ENCODE measurements at places on chromosomes 6 and 20.

DNA sequence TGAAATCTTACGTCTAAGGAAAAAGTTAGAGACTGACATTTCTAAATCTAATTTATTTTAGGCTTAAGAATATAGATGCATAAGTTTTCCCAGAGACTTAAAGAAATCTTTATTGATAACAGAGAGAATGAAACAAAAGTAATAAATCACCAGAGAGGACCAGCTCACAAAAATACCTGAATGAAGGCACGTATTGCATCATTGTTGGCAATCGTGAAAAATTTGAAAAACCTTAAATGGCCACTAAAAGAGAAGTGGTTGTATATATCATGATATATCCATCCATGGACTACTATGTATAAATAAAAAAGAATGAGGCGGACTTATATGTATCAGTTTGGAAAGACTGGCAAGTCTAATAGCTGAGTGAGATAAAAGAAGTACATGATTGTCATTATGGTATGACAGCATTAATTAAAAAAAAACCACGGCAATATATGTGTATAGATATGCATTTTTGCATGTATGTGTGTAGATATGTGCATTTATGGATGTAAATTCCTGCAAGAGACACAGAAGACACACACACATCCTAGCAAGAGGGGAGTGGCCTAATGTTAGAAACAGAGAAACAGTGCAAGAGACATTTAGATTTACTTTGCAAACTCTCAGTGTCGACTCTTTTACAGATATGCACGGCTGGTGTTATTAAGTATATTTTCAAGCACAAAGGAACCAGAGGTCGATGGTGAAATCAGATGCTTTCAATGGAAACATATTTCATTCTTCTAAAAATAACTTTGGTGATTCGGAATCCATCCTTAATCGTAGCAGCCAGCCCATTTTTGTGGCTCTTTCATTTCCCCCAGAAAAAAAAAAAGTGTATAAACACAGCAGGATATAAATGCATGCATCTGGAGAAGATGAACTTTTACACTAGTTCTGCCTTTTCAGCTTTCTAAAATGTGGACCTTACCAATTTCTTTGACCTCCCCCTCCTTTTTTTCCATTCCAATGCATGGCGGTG is 156.1 kb upstream of the SALL4 start:
- no peak for DNase-seq

DNA sequence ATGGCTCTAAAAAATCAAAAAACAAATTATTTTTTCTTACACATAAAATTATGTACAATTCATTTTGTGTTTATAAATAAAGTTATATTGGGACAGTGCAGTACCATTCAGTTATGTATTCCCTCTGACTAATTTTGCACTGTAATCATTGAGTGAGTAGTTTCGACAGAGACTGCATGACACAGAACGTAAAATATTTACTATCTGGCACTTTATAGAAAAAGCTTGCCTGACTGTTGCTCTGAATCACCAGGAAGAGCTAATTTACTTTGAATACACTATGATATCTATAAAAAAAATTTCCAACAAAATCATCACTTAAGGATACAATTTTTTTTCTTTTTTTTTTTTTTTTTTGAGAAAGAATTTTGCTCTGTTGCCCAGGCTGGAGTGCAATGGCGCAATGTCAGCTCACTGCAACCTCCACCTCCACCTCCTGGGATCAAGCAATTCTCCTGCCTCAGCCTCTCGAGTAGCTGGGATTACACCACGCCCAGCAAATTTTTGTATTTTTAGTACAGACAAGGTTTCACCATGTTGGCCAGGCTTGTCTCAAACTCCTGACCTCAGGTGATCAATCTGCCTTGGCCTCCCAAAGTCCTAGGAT is 11.0 kb upstream of the KHDC1L start:
- peak; percentile 78 for DNase-seq

DNA sequence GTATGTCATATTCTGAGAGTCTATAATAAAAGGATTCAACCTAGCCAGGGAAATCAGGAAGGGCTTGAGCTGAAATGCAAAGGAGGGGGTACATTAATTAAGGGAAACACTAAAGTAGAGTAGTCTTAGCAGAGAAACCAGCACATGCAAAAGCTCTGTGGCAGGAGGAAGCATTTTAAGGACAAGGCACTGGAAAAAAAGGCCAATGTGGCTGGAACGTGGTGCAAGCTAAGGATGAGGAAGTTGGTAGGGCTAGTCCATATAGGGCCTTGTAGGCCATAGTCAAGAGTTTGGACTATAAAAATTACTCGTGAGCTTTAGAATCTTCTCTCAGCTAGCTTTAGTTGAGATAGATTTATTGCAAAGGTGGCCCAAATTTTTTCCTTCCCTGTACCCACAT is 75.2 kb upstream of the TOP1 start:
- DNase-seq: no peak

GRCh38 chr6:93453956-93454355 is 34.6 kb upstream of the EPHA7 start:
- DNase-seq: no peak

- peak; percentile 55 for DNase-seq
These were observed 89.1 kb downstream of the AIG1 start for GRCh38 chr6:143149771-143150170.

DNA sequence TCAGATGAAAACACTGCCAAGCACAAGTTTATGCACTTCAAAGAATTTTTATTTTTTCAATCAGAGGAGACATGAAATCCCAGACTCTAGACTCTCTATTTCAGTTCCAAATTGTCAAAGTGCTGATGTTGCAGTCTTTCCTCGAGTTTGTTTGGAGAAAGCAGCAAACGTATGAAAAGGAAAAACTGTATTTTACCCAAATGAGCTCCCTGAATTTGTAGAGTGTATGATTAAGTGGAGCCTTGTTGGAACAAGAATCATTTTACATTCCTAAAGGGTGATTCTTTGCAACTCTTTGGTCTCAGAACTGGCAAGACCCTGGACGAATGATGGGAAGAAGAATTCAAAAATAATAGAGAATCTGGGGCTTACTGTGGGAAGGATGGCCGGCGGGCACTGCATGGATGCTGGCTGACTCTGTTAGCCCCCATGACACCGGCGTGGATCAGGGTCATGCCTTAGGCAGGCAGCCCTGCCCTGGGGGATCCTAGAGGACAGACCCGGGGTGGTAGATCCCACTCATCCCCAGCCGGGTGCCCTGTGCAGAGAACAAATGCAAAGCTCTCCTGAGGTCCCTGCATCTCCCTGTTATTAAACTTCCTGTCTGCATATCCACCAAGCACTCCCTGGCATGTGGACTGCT is 207.4 kb downstream of the FNDC1 start:
- DNase-seq: peak; percentile 74

DNA sequence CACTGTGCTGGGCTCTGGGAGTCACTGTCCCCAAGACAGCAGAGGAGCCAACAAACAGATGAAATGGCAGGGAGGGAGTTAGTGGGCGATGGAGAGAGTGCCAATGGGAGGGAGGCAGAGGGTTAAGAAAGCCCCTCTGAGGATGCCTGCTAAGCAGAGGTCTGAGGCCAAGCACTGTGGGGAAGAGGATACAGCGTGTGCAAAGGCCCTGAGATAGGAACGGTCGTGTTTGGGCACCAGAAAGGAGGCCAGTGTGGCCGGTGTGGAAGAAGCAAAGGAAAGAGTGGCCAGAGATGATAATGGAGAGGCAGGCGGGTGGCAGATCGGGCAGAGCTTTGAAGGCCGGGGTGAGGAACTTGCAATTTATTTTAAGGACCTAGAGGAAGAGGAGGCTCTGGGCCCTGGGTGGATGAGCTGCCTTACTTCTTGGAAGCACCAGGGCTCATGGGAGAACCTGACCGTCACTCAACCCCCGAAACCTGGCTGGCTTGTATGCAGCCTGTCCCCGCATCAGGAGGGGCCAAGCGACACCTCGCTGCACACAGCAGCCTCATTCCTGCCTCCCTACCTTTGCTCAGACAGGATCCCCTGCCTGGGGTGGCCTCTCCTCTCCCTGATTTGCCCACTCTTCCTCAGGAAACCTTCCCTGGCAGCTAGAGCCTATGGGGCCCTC is 73.0 kb downstream of the KCNB1 start:
- DNase-seq: no peak

- DNase-seq: no peak
These were observed 78.7 kb downstream of the IRF4 start for GRCh38 chr6:470051-470900.

GRCh38 chr6:143513410-143513809 is 1.9 kb upstream of the FUCA2 start:
- peak; percentile 20 for DNase-seq

DNA sequence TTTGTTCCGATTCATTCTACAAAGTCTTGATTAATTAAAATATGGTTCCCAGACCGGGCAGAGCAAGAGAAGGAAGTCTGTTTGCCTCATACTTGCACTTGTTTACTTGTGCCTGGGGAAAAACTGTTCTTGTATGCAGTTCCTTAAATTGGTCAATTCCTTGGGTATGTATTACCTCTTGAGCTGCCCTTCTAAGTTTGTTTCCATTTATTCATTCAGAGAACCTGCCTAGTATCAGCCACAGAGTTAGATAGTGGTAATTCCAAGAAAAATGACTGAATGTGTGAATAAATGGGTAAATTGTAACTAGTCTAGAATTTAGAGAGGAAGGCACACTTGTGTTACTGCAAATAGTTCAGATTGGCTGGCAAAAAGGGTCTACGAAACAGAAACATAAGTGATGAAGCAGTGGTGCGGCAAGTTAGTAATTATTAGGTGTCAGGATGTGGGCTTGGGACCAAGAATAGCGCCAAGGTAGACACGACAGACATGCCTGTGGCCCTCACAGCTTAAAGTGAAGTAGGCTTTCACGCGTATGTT is 525 bp upstream of the MAK start:
- DNase-seq: no peak

DNA sequence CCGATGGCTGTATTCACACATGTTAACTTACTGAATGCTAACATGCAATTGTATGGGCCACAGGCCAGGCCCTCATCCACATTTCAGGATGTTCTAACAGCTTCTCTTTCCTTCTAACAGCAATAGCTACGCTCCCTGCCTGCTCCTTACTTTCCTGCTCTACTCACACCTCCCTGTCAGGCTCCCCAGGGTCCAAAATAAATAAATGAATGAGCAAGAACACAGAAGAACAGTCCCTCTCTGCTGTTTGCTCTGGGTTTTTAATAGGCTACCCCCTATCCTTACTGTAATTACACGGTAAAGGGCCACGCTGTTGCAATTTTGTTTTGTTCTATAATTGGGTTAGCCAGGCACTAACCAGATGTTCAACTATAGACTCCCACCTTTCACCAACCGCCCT is 135.6 kb downstream of the GMDS start:
- DNase-seq: no peak

- DNase-seq: no peak
These were observed 434.7 kb upstream of the SOX4 start for GRCh38 chr6:21158873-21159272.

DNA sequence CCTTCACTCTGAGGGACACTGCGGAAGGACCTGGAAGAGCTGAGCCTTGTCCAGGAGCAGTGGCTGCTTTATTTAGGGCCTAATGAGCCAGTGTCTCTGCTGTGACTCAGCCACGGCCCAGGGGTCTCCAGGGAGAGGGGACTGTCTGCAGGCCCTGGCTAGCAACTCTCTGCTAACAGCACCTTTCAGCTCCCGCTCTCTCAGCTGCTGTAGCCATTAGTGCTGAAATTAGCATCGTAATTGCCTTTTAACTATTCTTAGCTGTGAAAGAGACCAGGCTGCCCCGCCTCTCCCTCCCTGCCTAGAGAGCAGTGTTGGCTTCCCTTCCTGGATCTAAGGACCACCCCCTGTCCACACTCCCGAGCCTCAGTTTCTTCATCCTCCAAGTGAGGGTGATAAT is 53.1 kb upstream of the SLC32A1 start:
- no peak for DNase-seq

- no peak for DNase-seq
These were observed 180.2 kb downstream of the PTPRT start for GRCh38 chr20:43009532-43009931.

DNA sequence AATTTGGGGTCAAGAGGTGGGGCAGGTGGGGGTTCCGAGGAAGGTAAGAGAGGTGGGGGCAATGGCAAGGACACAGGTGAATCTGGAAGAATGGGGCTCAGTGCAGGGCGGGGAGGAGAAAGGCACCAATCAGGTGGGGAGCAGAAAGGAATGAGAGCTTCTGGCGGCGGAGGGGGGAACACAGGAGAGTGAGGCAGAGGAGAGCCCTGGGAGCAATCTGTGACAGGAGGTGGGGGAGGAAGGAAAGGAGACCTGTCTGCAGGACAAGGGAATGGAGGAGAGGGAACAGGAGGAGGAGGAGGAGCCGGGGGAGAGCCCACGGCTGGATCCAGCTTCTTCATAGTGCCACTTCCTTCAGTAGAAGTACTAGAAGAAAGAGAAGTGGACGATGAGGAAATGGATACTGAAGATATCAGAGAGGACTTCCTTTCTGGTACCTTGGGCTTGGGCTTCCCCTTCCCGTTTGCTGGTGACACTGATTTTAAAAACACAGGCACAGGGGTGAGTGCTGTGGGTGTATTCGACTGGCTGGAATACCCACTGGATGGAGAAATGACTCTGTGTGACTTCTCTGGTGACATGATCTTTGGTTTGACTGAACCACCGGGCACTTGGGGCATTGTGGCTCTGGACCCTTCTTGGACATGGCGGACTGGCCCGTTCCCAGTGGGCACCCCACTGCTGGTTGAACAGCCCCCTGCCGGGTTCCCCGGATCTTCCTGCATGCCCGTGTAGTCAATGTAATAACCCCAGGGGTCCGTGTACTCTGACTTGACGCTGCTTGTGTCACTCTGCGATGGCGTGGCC is 27.4 kb downstream of the HEBP2 start:
- DNase-seq: no peak

DNA sequence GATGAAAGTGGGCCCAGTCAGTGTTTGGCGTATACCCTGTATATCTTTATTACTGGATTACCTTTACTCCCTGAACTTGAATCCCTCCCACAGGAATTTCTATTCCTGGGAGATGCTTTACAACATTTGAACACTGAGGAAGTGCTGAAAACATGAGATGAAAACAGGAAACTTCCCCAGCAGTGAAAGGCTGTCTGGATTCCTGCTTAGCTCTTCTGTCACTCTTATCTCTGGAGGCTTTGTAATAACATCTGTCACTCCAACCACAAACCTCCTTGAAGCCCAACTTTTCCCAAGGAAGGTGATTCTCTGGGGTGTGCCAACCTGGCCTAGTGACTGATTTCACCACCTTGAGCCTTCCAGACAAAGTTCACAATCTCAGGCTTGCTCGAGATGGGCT is 264.5 kb upstream of the BMP2 start:
- DNase-seq: no peak

DNA sequence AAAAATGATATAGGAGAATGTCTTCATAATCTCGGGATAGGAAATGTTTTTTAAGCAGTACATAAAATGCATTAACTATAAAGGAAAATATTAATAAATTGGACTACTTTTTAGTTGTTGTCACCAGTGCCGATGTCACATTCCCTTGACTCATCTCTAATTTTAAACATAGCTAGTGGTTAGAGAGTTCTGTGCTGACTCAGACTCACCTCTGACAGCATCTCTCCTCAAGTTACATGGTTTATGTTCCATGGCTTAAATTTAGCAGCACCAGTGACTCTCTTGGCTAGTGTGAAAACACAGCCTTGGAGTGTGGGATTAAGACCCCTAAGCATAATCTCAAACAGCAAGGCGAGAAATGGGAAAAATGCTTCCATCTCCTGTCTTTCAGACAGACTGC is 311.8 kb upstream of the MMS22L start:
- DNase-seq: peak; percentile 27

GRCh38 chr6:159952289-159953005 is 16.4 kb upstream of the IGF2R start:
- DNase-seq: no peak

All from AG20443 (cell line).